Tongue (tissue), 3 donors: ENCODE measurements at places on chromosomes 16 and 17. TPM values are rescaled to one million over a fixed set of nuclear protein-coding genes. Genes with fewer than 3 reads are reported as not detected.

The ZPBP2 gene
- not detected for total RNA-seq

The THOC6 gene
- 12.6 TPM for total RNA-seq

The STAC2 gene
- total RNA-seq: 0.41 TPM

The MAP2K6 gene
- 20.1 TPM for total RNA-seq

The KLHDC4 gene
- 14.7 TPM for total RNA-seq

The HIC1 gene
- total RNA-seq: 56.1 TPM

The TMIGD1 gene
- not detected for total RNA-seq

The CA10 gene
- 1.2 TPM for total RNA-seq

The CANT1 gene
- total RNA-seq: 36.1 TPM

The SLC16A6 gene
- total RNA-seq: 2.7 TPM

The CA5A gene
- total RNA-seq: not detected

The NXN gene
- total RNA-seq: 67.8 TPM

The RNF222 gene
- 0.21 TPM for total RNA-seq

The OR1F1 gene
- total RNA-seq: not detected

The SECTM1 gene
- total RNA-seq: 12.6 TPM

The SPOP gene
- total RNA-seq: 131 TPM

The PDILT gene
- not detected for total RNA-seq

The UTS2R gene
- total RNA-seq: 5.8 TPM

The TBX2 gene
- total RNA-seq: 10.5 TPM

The TPSG1 gene
- total RNA-seq: not detected

The BCO1 gene
- total RNA-seq: 0.10 TPM

The KRT24 gene
- total RNA-seq: 0.31 TPM

The KRTAP4-4 gene
- total RNA-seq: not detected

The C1QTNF1 gene
- 15.8 TPM for total RNA-seq

The FBXW10 gene
- 0.31 TPM for total RNA-seq

The MYH8 gene
- 4,616 TPM for total RNA-seq

The IGF2BP1 gene
- 4.5 TPM for total RNA-seq

The ZNF205 gene
- total RNA-seq: 11.4 TPM

The LGALS9C gene
- total RNA-seq: 5.6 TPM

The ANKRD40CL gene
- total RNA-seq: not detected

The KRTAP2-2 gene
- not detected for total RNA-seq

The TBX6 gene
- 1.4 TPM for total RNA-seq

The KRT36 gene
- total RNA-seq: not detected

The PLA2G10 gene
- not detected for total RNA-seq

The CACNA1G gene
- total RNA-seq: 10.4 TPM

The SALL1 gene
- 0.21 TPM for total RNA-seq

The ZSCAN10 gene
- not detected for total RNA-seq

The TNP2 gene
- total RNA-seq: not detected

The KCNJ16 gene
- 0.21 TPM for total RNA-seq

The PIRT gene
- 0.82 TPM for total RNA-seq

The CD300LF gene
- total RNA-seq: 3.3 TPM

The OR3A3 gene
- not detected for total RNA-seq

The TBCD gene
- 40.4 TPM for total RNA-seq
